ENCODE measurements at places on chromosomes 11 and 22. TPM values are rescaled to one million over a fixed set of nuclear protein-coding genes. Genes with fewer than 3 reads are reported as not detected.

CD44 gene
- 363 TPM for total RNA-seq

KREMEN1 gene
- total RNA-seq, result 0.11 TPM

DNA sequence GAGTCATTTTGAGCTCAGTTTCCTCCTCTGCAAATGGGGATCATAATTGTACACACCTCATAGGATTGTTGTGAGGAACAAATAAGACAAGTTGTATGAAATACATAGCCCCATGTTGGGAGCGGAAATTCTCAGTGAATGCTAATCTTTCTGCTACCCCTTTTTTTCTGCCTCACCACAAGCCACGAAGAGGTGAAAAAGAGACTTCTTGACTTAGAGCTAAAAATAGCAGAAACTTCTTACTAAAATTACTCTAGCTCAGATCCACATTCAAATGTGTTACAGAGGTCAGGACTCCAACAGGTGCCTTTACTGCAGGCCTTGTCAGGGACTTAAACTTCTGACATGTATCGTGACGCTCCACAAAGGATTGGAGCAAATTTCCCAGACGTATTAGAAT is 128.5 kb downstream of the MIAT start:
- no peaks in the 10 kb centered on the region for H3K27me3 ChIP-seq
- no peak overlapping the region for H3K4me3 ChIP-seq
- peak; percentile 23 for DNase-seq
- peaks cover 19% of the 10 kb centered on the region for H3K4me1 ChIP-seq
- peak overlapping the region; percentile 76 for H3K27ac ChIP-seq
- H3K36me3 ChIP-seq, result peaks cover 22% of the 10 kb centered on the region

KRTAP5-11 gene
- not detected for total RNA-seq

DNA sequence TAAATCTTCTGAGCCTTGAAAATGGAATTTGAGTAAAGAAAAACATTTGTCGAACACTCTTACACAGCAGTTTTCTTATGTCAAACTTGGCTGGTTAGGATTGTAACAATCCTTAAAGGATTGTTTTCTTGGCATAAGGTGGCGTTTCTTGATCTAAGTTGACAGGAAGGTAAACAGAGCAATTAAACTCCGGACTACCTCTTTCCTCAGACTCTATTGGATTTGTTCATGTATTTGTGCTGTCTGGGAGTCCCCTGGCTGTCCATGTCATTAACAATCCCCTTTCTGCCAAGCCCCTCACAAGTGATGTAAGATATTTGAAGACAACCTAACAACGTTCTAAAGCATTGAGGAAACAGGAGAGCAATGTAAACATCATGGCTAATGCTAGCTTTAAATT is 222.5 kb upstream of the SNX19 start:
- H3K27ac ChIP-seq, result no peak overlapping the region
- no peaks in the 10 kb centered on the region for H3K36me3 ChIP-seq
- H3K4me3 ChIP-seq, result no peak overlapping the region
- peaks cover 2% of the 10 kb centered on the region for H3K27me3 ChIP-seq
- no peak for DNase-seq
- H3K4me1 ChIP-seq, result no peaks in the 10 kb centered on the region

ANO1 gene
- not detected for total RNA-seq

DNA sequence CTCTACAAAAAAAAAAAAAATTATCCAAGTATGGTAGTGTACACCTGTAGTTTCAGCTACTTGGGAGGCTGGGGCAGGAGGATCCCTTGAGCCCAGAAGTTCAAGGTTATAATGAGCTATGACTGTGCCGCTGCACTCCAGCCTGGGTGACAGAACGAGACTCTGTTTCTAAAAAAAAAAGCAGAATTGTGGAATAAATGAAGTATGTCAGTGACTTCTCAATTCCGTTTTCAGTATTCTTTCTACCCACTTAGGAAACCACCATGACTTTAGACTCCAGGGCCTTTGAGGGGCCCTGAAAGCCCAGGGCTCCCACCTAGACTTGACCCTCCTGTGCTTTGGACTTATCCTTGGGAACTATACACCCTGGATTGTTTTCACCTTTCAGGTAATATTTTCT is 6.5 kb upstream of the NUP160 start:
- no peak overlapping the region for H3K27ac ChIP-seq
- no peak overlapping the region for H3K4me3 ChIP-seq
- H3K36me3 ChIP-seq, result no peaks in the 10 kb centered on the region
- no peaks in the 10 kb centered on the region for H3K27me3 ChIP-seq

- no peak for DNase-seq
- H3K36me3 ChIP-seq, result no peaks in the 10 kb centered on the region
- no peaks in the 10 kb centered on the region for H3K4me1 ChIP-seq
- no peak overlapping the region for H3K4me3 ChIP-seq
- H3K27me3 ChIP-seq, result peaks cover 3% of the 10 kb centered on the region
- H3K27ac ChIP-seq, result no peak overlapping the region
Measured at GRCh38 chr22:50683086-50683993, 10.7 kb downstream of the SHANK3 start.

DNA sequence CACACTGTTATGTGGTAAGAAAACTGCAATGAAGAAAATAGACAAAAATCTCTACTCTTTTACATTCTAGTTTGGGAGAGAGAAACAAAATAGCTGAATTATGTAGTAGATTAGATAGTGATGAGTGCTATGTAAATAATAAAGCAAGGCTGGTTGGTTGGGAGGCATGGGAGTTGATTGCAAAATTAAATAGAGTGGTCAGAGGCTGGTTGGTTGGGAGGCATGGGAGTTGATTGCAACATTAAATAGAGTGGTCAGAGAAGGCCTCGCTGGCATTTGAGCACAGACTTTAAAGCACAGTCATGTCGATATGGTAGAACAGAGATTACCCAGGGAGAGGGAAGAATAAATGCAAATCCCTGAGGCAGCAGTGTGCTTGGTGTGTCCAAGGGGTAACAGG is 22.4 kb downstream of the SIK2 start:
- H3K36me3 ChIP-seq, result peaks cover 36% of the 10 kb centered on the region
- H3K27me3 ChIP-seq, result no peaks in the 10 kb centered on the region
- no peak for DNase-seq
- no peak overlapping the region for H3K4me3 ChIP-seq

SLC22A9 gene
- total RNA-seq, result not detected

- H3K4me3 ChIP-seq, result peak overlapping the region; percentile 42
- peaks cover 89% of the 10 kb centered on the region for H3K4me1 ChIP-seq
- peaks cover 89% of the 10 kb centered on the region for H3K36me3 ChIP-seq
- H3K27ac ChIP-seq, result peak overlapping the region; percentile 96
- no peak for DNase-seq
Measured at GRCh38 chr11:61116426-61117167, 14.3 kb downstream of the CD5 start.

DNA sequence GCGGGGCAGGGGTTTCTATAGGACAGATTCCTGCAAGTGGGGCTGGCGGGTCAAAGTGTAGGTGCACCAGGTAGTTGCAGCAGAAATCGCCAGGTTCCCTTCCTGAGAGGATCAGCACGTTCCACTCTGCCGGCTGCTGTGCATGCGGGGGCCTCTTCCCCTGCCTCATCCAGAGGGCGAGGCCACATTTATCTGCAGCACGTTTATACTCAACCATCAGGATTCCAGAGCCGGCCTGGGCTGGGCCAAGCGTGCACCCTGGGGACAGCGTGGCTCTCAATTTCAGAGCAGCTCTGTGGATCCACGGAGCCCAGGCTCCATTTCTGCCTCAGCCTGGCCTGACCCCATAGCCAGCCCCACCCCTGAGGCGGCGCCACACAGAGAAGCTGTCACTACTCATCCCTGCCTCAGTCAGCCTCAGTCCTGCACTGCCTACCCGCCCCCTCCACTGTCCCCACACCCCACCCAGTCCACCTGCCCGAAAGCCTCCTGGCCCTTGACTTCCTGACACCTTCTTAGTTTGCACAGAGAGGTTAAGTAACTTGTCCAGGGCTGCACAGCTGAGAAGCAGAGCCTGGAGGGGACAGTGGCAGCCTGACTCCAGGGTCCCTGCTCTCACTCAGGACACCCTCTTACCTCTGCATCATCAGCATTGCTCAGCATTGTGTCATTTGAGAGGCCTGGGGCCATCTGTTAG is 45.9 kb upstream of the RTL6 start:
- no peak for DNase-seq
- H3K27me3 ChIP-seq, result peaks cover 10% of the 10 kb centered on the region
- H3K4me3 ChIP-seq, result no peak overlapping the region

GRCh38 chr11:14105446-14105845 is 142.9 kb downstream of the SPON1 start:
- H3K4me1 ChIP-seq, result peaks cover 17% of the 10 kb centered on the region
- no peak for DNase-seq
- no peak overlapping the region for H3K27ac ChIP-seq

DEFB131B gene
- total RNA-seq, result not detected

DNA sequence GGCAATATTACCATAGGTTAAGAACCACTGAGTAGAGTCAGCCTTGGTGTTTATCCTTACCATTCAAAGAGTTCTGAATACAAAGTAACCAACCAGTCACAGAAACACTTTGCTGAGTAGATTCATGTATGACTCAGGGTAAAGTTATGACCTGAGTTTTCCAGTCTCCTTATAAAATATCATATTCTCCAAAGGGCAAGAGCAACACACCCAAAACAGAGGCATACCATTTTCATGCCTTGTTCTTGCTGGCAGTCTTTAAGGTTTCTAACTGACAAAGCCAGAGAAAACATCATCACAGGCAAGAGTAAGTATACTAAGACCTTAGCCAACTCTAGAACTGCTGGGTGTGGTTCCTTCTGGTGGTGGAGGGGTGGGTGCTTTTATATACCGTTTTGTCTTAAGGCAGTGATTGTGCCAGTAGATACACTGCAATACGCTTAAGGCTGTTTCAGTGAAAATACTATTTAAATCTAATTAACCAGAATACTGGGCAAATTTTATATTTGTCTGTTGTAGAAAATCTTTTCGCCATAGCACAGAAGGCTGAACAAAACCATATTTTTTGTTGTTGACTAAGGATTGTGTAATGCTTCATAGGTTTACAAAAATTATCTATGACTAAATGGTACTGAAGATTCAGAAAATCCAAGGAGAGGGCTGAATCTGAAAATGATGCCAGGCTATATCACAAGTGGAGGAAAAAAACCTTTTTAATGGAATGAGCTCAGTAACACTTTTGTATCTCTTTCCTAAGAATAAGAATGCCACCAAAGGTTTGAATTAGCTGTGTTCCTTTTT is 3.0 kb downstream of the ATL3 start:
- H3K36me3 ChIP-seq, result peaks cover 7% of the 10 kb centered on the region
- no peak overlapping the region for H3K4me3 ChIP-seq
- peak overlapping the region; percentile 65 for H3K27ac ChIP-seq
- peaks cover 42% of the 10 kb centered on the region for H3K4me1 ChIP-seq
- no peaks in the 10 kb centered on the region for H3K27me3 ChIP-seq

DNA sequence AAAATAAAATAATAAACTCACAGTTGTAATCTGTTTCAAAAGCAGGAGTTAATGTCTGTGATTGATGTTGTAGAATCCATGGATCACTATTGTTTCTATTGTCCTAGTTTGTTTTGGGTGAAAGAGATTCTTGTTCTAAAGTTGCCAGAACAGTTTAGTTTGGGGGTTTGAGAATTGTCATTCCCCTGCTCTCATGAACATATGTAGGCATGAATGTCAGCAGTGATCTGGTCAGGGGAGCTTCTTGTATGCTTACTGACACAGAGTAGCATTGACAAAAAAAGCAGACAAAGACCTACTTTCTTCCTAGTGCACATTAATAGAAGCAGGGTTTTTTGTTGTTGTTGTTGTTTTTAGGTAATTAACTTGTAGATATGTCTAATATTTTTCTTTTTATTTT is 38.6 kb downstream of the ARHGAP1 start:
- peaks cover 24% of the 10 kb centered on the region for H3K36me3 ChIP-seq
- H3K4me3 ChIP-seq, result no peak overlapping the region
- no peak overlapping the region for H3K27ac ChIP-seq

DNA sequence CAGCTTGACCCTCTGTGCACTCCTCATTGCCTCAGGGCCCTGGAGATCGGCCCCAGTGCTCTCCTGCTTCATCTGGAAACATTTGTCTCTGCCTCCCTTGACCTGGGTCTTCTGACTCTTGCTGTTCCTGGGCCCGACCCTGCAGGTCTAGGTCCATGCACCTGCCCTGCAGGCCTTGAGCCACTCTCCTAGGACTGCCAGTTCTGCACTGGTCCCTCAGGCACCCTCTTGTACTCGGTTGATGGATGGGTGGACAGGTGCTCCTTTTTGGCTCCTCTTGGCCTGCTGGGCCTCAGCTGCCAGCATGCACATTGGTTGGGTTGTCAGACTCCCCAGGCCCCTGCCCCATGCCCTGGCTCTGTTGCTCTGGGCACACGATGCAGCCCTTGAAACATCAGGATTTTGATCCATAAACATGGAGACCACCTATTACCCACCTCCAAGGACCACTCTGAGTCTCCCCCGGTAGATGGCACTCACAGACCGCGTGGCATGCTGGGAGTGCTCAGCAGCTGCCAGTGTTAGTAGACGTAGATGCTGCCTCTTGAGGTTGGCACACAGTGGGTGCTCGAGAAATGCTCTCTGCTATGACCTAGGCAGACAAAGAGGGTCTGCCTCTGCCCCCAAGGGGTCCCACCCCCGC is 20.2 kb upstream of the ACR start:
- no peaks in the 10 kb centered on the region for H3K27me3 ChIP-seq
- H3K4me1 ChIP-seq, result no peaks in the 10 kb centered on the region
- H3K4me3 ChIP-seq, result no peak overlapping the region
- H3K36me3 ChIP-seq, result no peaks in the 10 kb centered on the region
- no peak overlapping the region for H3K27ac ChIP-seq
- DNase-seq, result no peak

ZPR1 gene
- 89.9 TPM for total RNA-seq

- DNase-seq, result no peak
- H3K4me3 ChIP-seq, result no peak overlapping the region
- H3K27me3 ChIP-seq, result peaks cover 2% of the 10 kb centered on the region
- H3K4me1 ChIP-seq, result no peaks in the 10 kb centered on the region
- H3K27ac ChIP-seq, result no peak overlapping the region
- no peaks in the 10 kb centered on the region for H3K36me3 ChIP-seq
Measured at GRCh38 chr22:32733196-32733768, 68.2 kb upstream of the TIMP3 start.

- H3K4me3 ChIP-seq, result no peak overlapping the region
- H3K36me3 ChIP-seq, result no peaks in the 10 kb centered on the region
- no peak for DNase-seq
- H3K27ac ChIP-seq, result no peak overlapping the region
- peaks cover 1% of the 10 kb centered on the region for H3K27me3 ChIP-seq
- no peaks in the 10 kb centered on the region for H3K4me1 ChIP-seq
Measured at GRCh38 chr11:69284081-69284511, 9.9 kb upstream of the MYEOV start.

UPK3A gene
- not detected for total RNA-seq

LIN7C gene
- 26.9 TPM for total RNA-seq

CCDC116 gene
- total RNA-seq, result not detected

GRCh38 chr11:107385361-107385981 is 72.2 kb downstream of the CWF19L2 start:
- H3K36me3 ChIP-seq, result peaks cover 21% of the 10 kb centered on the region
- no peaks in the 10 kb centered on the region for H3K27me3 ChIP-seq
- no peak overlapping the region for H3K27ac ChIP-seq
- no peak for DNase-seq

Measured in activated CD8-positive, alpha-beta T cell treated with anti-CD3 and anti-CD28 coated beads for 36 hours (primary cell).